Islet precursor cell (in vitro differentiated cells): ENCODE measurements at places on chromosomes 5 and 9.
A peak's percentile ranks its signal among the peaks of the same experiment; 100 is the strongest.

DNA sequence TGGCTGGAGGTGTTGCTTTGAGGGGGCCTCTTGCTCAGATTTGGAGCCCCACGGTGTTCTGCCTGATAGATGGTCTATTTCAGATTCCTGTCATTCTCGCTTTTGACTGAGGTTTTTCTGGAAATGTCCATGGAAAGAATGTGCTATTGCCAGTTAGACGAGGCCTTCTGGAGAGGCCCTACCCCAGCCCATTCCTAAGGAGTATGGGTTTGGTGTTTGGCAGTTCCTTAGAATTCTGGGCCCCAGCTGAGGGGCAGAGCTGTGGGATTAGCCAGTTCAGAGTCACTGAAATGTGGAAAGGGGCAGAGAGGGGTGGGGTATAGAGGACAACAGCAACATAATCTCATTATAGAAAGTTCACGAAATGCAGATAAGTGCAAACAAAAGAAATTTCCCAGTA, 50.5 kb downstream of the GALNT10 start:
- no peak for DNase-seq

GRCh38 chr9:93020151-93020550, 38.4 kb upstream of the SUSD3 start:
- no peak for DNase-seq

DNA sequence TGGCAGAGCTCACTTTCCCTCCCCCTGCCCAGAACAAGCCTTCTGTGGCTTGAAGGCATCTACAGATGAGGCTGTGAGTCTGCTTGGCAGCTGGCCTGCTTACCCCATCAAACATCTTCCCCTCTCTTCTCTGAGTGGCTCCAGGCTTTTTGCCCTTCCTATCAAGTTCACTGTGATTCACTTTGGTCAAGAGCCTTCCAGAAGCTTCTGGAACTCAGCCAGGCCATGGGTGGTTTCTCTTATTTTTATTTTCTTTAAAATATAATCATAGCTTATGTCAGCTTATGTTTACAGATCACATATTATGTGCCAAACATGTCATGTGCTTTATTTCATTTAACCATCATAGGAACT, 267.0 kb downstream of the SEC61B start:
- DNase-seq = no peak

DNA sequence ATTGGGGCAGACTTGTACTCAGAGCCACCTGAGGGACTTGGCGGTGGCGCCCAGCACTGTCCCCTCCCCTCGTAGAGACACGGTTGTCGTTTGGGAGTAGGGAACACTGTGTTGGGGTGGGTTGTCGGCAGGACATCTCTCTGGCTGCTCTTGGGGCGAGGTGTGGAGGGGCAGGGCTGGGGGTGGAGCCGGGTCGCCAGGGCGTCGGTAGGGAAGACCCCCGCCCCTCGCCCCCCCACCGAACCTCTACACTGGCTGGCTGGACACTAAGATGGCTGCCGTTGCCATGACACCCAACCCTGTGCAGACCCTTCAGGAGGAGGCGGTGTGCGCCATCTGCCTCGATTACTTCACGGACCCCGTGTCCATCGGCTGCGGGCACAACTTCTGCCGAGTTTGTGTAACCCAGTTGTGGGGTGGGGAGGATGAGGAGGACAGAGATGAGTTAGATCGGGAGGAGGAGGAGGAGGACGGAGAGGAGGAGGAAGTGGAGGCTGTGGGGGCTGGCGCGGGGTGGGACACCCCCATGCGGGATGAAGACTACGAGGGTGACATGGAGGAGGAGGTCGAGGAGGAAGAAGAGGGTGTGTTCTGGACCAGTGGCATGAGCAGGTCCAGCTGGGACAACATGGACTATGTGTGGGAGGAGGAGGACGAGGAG, 778 bp downstream of the TRIM41 start:
- no peak for DNase-seq

GRCh38 chr9:133167769-133168168, 4.1 kb upstream of the GBGT1 start:
- DNase-seq = no peak

- peak; percentile 76 for DNase-seq
These were observed at the start of gene RETREG1 for GRCh38 chr5:16616536-16617273. Gene RETREG1, minus strand, starts transcription at chr5:16616997. Its CDS starts 26 bp downstream, at chr5:16616971.

GRCh38 chr5:42898760-42899159, 87.1 kb upstream of the SELENOP start:
- DNase-seq = no peak

DNA sequence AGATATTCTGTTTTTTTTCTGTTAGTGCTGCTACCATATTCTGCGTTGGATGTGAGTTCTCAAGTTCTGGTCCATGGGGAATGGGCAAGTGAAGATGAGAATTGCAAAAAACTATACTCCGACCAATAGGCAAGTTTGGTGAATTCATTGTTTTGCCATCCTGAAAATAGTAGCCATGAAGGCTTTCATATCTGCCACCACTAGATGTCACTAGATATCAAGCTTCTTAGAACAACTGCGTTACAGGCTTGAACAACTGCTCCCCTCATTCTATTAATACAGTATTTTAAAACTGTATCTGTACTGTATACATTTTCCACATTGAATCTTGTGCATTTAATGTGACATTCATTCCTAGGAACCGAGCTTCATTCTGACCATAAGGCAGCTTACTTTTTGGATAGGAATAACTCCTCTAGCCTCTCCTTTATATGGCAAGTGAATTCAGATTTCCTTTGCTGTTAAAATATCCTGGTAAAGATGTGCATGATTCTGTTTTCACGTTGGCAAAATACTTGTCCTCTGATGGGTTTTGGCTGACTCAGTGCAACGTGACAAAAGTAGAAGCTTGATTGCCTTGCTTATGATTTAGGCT, 163.6 kb downstream of the SREK1 start:
- no peak for DNase-seq

GRCh38 chr5:83570916-83571315, 99.4 kb downstream of the VCAN start:
- DNase-seq = no peak

GRCh38 chr5:170266570-170267381, 30.8 kb downstream of the LCP2 start:
- peak; percentile 66 for DNase-seq

DNA sequence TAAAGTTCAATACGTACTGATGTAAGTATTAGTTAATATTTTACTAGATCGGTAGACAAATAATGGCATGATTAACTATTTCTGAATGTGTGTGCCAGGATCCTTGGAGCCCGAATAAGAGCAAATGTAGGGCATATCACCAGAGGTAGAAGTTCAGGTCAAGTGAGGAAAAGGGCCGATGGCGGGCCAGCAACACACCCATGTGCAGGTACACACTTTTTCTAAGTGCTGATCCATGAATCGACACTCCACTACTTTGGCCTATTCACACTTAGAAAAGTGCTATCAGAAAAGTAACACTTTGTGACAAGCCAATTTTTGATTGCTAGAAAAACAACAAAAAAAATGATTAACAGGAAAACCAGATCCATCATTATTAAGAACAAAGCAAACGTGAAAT, 150.3 kb downstream of the AUH start:
- DNase-seq = no peak

GRCh38 chr5:142324136-142324870, 518 bp downstream of the SPRY4 start:
- DNase-seq = no peak

GRCh38 chr5:74179179-74179578, 461.3 kb downstream of the ENC1 start:
- DNase-seq = no peak

DNA sequence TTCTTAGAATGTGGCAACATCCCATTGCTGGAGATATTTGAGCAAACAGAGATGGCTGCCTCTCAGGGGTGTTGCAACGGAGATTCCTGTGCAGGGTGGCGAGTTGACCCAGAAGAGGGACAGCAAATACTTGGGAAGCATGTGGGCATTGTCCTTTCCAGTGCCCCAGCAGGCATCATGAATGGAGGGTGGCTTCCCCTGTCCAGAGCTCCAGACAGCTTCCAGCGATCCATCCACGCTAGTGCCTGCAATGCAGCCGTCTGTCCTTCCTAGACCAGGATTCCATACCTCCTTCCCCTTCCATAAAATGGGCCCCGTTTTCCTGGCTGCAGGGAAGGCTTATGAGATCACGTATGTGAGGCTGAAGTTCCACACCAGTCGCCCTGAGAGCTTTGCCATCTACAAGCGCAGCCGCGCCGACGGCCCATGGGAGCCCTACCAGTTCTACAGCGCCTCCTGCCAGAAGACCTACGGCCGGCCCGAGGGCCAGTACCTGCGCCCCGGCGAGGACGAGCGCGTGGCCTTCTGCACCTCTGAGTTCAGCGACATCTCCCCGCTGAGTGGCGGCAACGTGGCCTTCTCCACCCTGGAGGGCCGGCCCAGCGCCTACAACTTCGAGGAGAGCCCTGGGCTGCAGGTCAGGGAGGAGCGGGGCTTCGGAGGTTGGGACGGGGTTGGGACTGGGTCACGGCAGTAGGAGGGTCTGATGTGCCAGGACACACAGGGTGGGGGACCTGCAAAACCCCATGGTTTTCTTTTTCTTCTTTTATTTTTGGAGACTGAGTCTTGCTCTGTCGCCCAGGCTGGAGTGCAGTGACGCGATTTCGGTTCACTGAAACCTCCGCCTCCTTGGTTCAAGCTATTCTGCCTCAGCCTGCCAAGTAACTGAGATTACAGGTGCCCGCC, 17.2 kb downstream of the LAMC3 start:
- DNase-seq = no peak

DNA sequence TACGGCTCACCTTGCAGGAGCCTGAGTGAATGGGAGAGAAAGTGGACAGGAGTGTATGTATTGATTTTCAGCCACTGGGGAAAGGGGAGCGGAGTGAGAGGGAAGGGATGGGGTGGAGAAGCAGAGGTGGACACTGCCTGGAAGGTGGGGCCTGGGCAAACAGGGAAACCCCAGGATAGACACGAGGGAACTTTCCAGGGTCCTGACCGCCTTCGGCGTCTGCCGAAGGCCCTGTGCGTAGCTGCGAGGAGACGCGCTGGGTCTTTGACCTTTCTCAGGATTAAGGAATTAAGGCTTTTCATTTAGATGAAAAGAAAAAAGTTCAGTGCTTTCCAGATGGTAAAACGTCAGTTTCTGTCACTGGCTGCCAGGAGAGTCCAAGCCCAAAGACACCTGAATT, 134.6 kb upstream of the RAPGEF1 start:
- no peak for DNase-seq

- DNase-seq = no peak
These were observed 30.9 kb upstream of the CDK20 start for GRCh38 chr9:88005240-88005639.

GRCh38 chr5:4570047-4570995, 569.8 kb upstream of the ADAMTS16 start:
- peak; percentile 87 for DNase-seq

- DNase-seq = no peak
These were observed 134.5 kb upstream of the SMIM23 start for GRCh38 chr5:171651102-171651501.

DNA sequence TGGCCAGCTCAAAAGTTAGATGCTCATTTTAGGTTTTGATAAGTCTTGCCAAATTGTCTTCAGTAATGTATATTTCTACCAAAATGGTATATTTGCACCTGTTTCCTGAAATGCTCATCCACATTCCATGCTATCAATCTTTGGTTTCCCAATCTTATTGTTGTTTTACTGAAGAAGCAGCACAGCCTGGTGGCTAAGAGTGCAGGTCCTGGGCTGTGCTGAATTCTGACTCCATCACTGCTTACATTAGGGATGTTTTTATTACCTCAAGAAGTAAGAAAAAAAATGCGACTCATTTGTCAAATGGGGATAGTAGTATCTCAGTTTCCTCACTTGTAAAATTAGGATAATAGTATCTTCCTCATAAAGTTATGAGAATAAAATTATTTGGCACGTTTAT, 13.6 kb upstream of the S100Z start:
- no peak for DNase-seq

GRCh38 chr9:116905171-116905588, 218.1 kb downstream of the TRIM32 start:
- no peak for DNase-seq
